NCI-H1105 treated with DMSO at 0.1 percent for 48 hours (cell line): ENCODE measurements at places on chromosomes 2 and 18.

- no peak for DNase-seq
These were observed 100.2 kb upstream of the SULT1C3 start for GRCh38 chr2:108139521-108139920.

GRCh38 chr18:11520536-11520935 lies 88.9 kb upstream of the SLC35G4 start:
- DNase-seq: no peak

- no peak for DNase-seq
These were observed 304.1 kb upstream of the TNP1 start for GRCh38 chr2:217163987-217164386.

GRCh38 chr2:239118264-239118663 lies 270.4 kb downstream of the TWIST2 start:
- no peak for DNase-seq
